ENCODE measurements at places on chromosomes 13 and 19.
A peak's percentile ranks its signal among the peaks of the same experiment; 100 is the strongest.

DNA sequence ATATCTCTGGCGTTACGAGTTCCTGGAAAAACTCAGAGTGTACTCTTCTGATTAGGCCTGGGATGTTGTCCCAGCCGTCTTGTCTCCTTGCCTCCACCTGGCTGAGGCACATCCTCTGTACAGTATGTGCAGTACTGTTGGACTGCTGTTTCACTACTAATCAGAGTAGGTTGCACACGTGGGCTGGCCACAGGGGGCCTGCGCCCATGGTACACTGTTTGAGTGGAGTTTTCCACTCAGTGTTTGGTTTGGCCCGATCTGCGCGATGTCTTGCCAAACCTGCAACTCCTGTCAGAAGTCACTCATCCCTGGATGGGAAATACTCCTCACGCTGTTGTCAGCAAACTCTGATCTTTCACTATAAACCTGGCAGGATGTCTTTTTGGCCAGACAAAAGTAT lies 189.6 kb upstream of the CSNK1A1L start:
- no peak for DNase-seq

GRCh38 chr19:49889687-49890348 lies 6.9 kb downstream of the IL4I1 start:
- DNase-seq: peak; percentile 91

DNA sequence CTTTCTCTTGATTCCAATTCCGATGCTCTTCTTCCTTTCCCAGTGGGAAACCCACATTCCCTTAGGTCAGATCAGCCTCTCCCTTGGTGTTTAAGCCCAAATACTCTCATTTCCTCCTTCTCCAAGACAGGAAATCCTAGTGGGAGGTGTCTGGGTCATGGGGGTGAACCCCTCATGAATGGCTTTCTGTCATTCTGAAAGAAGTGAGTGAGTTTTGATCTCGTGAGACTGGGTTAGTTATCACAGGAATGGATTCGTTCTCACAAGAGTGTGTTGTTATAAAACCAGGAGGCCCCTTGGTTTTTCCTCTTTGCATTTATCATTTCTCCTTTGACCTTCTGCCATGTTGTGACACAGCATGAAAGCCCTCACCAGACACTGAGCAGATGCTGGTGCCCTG lies 76.2 kb upstream of the MTIF3 start:
- no peak for DNase-seq

GRCh38 chr19:40365613-40366401 lies 17.3 kb downstream of the PLD3 start:
- DNase-seq: peak; percentile 87

GRCh38 chr19:10226376-10227025 lies 4.6 kb downstream of the S1PR2 start:
- DNase-seq: no peak

- no peak for DNase-seq
Measured at GRCh38 chr19:4592445-4592844, 33.0 kb upstream of the SEMA6B start.

GRCh38 chr19:815775-816499 lies 5.8 kb downstream of the PLPPR3 start:
- DNase-seq: no peak

DNA sequence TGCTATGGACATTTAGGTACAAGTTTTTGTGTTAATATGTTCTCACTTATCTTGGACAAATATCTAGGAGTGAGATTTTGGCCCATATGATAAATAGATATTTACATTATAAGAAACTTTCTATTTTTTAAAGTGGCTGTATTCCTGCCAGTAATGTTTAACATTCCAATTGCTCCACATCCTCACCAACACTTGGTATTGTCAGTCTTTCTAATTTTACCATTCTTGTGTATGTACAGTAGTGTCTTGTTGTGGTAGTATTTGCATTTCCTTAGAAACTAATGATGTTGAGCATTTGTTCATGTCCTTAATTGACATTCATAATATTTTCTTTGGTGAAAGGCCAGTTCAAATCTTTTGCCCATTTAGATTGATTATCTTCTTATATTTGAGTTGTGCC lies 171.4 kb upstream of the TSHZ3 start:
- DNase-seq: no peak

- no peak for DNase-seq
Measured at GRCh38 chr13:77124423-77124822, 97.5 kb upstream of the FBXL3 start.

GRCh38 chr19:4523306-4524110 lies 5.2 kb upstream of the PLIN4 start:
- DNase-seq: peak; percentile 58

- DNase-seq: peak; percentile 21
Measured at GRCh38 chr19:29871143-29871542, 59.4 kb downstream of the CCNE1 start.

- DNase-seq: no peak
Measured at GRCh38 chr13:110259651-110260050, 47.3 kb downstream of the COL4A1 start.

DNA sequence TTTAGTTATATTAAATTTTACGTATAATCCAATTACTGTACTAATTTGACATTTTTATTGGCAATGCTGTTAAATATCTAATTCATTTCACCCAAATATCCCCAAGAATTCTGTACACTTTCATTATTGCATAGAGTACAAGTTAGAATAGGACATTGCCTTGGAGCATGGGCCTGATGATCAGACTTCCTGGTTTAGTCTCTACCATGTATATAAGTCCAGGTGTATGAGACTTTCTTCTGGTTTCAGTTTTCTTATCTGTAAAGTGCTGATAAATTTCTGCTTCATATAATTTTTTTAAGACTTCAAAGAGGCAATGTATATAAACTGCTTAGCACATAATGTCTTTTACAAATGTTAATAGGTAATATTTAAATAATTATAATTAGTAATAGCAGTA lies 179.4 kb downstream of the KLF12 start:
- no peak for DNase-seq

GRCh38 chr13:105990256-105990958 lies 545.1 kb downstream of the EFNB2 start:
- no peak for DNase-seq

- DNase-seq: peak; percentile 69
Measured at GRCh38 chr19:49851456-49852259, 699 bp downstream of the PTOV1 start.

DNA sequence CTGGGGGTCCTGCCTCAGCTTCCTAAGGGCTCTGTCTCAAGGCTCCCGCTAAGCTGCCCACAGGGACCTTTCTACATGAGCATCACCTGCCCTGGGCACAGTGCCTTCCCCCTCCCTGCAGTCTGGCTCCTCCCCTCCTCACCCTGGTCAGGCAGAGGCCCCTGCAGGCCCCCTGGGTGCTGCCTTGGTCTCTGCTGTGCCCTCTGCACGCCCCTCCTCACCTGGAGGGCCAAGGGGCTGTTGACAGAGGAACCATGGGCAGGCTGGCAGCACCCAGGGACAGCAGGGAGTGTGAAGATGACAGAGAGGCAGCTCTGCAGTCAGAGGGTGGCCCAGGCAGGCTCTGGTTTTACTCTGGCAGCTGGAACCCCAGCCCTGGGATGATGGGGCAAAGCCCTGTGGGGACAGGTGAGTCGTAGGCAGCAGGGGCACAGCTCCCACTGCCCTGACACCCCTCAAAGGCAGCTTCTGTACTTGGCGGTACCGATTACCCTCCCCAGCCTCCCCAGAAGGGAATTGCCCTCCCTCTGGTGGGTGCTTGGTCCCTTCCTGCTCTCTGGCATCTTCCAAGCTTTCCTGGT lies 43.1 kb downstream of the SUGP2 start:
- DNase-seq: no peak

DNA sequence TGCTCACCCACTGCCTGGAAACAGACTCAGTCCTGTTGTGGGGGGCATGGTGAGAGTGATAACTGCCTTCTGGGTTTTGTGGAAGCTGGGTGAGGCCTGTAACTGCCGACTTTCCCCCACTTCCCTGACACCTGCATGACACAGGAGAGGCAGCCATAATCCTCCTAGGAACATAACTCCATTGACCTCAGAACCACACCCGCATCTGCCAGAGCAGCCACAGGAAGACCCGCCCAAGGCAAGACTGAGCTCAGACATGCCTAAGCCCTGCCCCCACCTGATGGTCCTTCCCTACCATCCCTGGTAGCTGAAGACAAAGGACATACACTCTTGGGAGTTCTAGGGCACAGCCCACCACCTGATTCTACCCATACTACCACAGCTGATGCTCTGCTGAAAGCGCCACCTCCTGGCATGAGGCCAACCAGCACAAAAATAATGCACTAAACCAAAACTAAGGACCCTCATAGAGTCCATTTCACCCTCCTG lies 326.7 kb downstream of the RBM26 start:
- DNase-seq: no peak
